CD4-positive, alpha-beta T cell treated with Interleukin-6 for 4 hours (primary cell): ENCODE measurements at places on chromosomes 13 and 19.

DNA sequence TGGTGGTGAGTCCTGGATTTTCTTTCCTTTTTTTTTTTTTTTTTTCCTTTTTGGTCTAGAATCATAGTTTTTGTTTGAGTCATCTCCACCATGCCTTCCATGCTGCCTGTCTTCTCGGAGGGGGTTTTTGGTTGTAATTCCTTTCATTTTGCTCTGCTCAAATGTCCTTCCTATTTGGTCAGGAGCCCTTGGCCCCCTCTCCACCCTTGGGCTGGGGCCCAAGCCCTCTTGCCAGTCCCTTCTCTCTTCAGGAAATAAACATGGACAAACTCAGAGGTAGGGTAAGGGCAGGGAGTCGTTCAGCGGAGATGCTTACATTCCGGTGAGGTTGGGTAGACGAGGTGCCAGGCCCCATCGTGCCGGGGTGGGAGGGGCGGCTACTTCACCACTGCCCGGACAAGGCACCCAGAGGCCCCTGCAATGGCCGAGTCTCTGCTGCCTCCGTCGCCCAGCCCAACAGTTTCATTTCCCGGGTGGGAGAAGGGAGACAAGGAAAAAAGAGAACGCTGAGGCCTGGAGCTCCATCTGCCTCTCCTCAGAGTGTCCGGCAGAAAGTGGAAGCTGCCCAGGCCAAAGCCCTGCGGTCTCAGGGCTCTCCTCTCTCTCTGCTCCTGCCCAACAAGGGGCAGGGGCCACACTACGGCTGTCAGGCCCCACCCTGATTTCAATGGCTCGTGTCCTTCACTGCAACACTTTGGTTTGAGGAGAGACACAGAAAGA is 12.7 kb downstream of the ZNF574 start:
- no peak for DNase-seq

DNA sequence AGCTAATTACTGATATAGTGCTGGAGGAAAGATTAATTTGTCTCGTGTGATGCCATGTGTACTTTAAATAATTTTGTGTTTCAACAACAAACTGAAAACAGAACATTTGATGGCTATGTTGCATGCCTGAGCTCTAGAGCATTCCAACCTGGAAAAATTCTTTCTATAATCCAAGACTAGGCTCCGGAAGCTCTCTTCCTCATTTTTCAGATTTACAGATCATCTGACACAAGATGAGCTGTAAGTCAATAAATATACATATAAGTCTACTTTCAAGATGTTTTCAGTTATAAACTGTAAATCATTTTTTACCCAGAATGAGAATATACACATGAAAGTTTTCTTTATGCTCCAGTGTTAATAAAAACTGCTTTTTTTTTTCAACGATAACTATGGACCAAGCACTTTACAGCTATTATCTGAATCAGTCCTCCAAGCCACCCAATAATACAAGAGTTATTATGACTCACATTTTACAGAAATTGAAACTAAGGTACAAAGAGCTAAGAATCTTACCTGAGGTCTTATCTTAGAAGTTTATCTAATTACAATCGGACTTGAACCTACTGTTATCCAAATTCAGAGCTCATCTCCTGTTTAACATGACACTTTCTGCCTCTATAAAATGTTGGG is 6.4 kb upstream of the FOXO1 start:
- no peak for DNase-seq

- no peak for DNase-seq
Measured at GRCh38 chr13:45718063-45718462, 15.9 kb downstream of the CBY2 start.

DNA sequence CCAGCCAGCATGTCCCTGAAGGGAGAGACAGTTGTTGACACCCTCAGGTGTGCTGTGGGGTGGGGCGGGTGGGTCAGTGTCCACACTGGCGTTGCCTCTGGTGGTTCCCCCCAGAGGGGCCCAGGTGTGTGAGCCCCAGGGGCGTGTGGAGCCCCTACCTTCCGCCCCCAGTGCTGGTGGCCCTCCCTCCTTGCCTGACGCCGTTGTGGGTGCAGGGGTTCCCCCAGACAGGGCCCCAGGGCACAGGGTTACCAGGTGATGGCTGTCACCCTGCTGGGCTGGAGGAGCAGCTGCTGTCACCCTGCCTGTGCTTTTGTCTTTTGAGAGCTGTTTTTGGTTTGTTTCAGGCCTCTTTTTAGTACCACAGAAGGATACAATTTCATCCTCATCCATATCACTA is 27.2 kb downstream of the ATP4B start:
- no peak for DNase-seq

GRCh38 chr13:30253830-30254229 is 53.5 kb downstream of the KATNAL1 start:
- DNase-seq, result no peak

GRCh38 chr19:52020506-52020905 is 7.7 kb downstream of the ZNF614 start:
- no peak for DNase-seq

DNA sequence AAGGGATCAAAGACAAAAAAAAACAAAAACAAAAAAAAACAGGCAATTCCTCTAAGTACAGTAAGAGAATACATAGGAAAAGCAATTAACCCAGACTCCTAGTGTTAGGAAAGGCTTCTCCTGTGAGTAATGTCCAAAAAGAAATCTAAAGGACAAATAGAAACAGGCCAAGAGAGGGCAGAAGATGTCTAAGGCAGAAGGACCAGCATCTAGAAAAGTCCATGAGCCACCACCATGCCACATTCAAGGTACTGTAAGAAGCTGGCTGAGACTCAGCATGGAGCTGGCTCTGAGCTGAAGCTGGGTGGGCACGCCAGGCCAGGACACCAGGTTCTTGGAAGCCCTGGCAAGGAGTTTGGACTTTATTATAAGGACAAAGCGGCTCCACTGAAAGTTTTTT is 118.1 kb upstream of the FRY start:
- DNase-seq, result no peak

- DNase-seq, result no peak
Measured at GRCh38 chr19:22882797-22883196, 50.7 kb downstream of the ZNF723 start.
